NCI-H1105 treated with DMSO at 0.1 percent for 48 hours (cell line): ENCODE measurements at places on chromosomes 7 and 10.

DNA sequence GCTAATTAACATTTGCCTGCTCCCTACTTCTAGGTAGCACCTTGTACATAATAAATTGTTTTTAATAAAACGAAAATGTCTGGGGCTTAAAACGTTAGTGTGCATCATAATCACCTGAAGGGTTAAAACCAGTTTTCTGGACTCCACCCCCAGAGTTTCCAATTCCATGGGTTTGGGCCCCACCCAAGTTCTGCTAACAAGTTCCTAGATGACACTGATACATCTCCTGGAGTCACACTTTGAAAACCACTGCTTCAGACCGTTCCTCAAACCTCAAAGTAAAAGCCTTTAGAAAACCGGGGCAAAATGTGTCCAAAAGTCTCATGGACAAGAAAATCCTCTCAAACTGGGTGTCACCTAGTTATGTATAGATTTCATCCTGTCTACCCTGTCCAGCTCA lies 9.3 kb downstream of the OSBPL3 start:
- DNase-seq, result no peak

DNA sequence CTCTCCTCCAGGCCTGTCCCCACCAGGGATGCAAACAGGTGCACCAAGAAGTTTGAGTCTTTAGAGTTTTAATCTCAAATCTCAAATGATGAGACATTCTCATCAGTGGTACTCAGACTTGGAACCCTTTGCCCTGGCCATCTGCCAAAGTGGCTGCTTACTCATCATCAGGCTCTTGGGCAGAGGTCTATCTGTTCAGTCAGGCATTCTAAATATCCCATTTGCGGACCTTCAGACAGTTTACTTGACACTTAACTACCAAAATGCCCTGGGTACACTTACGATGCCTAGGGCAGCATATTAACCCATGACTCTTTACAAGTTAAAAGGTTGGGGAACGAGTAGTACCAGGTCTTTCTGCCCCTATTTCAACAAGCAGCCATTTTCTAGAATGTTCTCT lies 61.2 kb upstream of the YAE1 start:
- DNase-seq, result no peak

- DNase-seq, result no peak
Measured at GRCh38 chr7:28596245-28596935, 184.1 kb downstream of the CREB5 start.

DNA sequence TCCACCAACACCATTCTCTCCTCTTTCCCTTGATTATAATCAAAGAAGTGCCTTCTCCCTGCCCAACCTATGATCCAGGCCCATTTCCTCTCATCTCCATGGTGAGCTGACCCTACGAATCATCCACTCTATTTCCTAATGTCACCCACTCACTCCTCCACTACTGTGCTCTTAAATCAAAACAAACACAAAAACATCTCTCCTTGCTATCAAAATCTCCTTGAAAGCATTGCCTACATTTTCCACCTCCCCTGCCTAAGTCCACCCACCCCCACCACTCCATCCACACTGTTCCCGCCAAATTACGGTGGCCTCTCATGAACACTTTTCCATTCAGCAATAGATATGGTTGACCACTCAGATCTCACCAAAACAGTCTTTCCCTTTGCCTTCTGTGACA lies 5.3 kb downstream of the DYDC1 start:
- DNase-seq, result no peak

- DNase-seq, result no peak
Measured at GRCh38 chr10:121559326-121560026, 38.8 kb downstream of the FGFR2 start.

DNA sequence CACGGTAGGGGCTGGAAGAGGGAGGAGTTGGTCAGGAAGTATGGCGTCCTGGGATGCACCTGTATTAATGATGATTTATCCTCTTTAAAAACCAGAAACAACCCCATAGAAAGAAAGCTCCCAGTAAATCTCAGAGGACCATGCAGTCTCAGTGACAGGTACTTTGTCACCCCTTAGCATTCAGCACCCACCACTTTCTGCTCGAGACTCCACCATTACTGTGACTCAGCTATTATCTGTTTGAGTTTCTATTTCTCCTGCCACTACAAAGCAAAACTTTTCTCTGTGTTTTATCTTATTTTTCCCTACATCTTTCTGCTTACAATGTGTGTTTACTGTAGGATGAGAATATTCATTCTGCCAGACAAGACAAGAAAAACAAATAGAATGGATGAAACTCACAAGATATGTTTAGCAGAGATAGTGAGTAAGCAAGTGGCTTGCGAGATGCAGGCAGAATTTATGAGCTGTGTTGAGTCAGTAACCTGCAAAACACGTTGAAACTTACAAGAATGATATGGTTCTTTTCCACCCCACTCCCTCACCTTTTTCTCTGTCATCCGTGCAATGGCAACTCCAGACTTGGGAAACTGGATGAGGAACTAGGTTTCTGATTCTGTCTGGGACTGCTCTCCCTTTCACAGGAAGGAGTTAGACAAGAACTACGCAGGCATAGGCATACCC lies 127.1 kb downstream of the AOAH start:
- DNase-seq, result no peak

GRCh38 chr10:95035332-95036295 lies 33.7 kb downstream of the CYP2C8 start:
- no peak for DNase-seq

GRCh38 chr7:158277219-158278141 lies 310.1 kb downstream of the PTPRN2 start:
- DNase-seq, result no peak

GRCh38 chr7:1256621-1257020 lies 23.9 kb downstream of the UNCX start:
- no peak for DNase-seq

GRCh38 chr10:114940735-114941134 lies 2.7 kb downstream of the TRUB1 start:
- no peak for DNase-seq

- DNase-seq, result no peak
Measured at GRCh38 chr7:105799006-105799405, 77.4 kb downstream of the ATXN7L1 start.

DNA sequence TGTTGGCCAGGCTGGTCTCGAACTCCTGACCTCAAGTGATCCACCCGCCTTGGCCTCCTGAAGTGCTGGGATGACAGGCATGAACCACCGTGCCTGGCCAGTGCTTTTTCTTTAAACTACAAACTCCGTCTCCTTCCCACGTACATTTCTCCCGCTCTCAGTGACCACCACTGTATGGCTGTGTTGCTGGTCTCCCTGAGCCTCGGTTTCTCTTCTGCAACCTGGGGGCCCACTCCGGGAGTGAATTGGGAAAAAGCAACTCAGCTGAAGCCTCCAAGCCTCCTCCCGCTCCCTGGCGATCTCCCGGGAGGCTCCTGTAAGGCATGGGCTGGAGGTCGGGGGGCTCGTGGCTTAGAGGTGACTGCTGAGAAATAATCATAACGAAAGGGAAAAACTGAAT lies 136.3 kb downstream of the ELFN1 start:
- no peak for DNase-seq

- DNase-seq, result no peak
Measured at GRCh38 chr7:98470485-98471240, 69.8 kb upstream of the BAIAP2L1 start.

GRCh38 chr10:67802767-67803538 lies 35.0 kb downstream of the DNAJC12 start:
- DNase-seq, result no peak

GRCh38 chr10:109343293-109343692 lies 580.0 kb downstream of the XPNPEP1 start:
- DNase-seq, result no peak

DNA sequence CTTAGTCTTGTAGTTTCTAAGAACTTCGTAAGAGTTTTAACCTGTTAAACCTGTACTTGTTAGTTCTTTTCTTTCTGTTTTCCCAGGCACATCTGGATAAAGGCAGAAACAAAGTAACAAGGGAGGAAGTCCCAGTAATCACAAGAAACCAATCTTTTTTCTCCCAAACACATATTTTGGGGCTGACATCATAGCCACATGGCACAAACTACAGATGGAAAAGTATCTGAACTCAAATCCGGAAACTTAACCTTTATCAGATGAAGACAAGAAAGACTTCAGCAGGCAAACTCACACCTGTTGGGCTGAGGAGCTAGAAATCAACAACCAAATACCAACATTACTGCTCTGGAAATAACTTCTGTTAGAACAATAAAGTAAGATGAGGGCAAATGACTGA lies 67.1 kb downstream of the CUBN start:
- no peak for DNase-seq

GRCh38 chr10:123842692-123843385 lies 48.8 kb downstream of the CPXM2 start:
- no peak for DNase-seq

DNA sequence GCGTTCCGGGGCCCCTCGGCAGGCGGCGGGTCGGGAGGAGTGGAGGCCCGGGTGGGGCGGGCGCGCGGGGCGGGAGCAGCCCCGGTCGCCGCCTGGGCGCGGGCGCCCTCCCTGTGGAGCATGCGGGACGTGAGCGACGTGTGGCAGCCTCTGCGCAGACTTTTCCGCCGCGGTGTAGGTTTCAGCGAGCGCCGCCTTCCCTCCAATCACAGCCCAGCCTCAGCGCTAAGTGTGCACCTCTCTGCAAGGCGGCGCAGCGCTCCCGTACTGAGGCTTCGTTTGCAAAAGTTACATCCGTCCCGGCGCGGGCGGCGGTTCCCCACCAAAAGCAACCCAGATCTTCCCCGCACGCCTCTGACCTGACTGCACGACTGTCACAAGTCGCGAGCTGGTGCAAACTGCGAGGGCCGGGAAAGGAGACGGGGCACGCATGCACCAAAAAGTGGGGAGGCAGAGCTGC lies 1.2 kb upstream of the PFKFB3 start:
- peak; percentile 17 for DNase-seq

DNA sequence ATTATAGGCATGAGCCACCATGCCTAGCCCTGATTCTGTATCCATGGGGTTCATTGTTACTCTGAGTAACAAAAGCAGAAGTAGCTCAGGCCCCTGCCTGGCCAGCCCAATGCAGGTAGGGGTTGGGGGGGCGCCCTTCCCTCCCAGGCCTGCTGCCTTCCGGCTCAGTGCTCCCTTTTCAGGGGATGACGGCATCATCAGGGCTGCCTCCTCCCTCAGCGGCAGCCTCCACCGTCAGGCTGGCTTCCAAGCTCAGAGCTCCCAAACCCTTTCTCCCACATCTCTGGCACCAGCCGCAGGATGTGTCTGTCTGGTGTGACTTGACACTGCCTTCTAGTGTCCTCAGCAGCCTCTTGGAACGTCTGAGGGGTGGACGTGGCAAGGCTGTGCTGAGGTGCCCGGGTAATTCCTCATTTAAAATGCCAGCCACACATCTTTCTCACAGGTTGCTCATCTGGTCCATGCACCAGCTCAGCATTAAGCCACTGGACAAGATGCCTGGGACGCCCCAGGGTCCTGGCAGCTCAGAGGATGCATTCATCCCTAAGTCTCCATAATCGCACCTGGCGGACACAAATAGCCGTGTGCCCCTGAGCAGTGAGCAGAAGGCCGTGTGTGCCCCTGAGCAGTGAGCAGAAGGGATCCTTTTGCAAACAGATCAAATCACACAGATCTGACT lies 38.2 kb downstream of the PAPOLB start:
- no peak for DNase-seq

GRCh38 chr7:100584683-100585510 lies 1.0 kb downstream of the LRCH4 start:
- no peak for DNase-seq

GRCh38 chr7:47931005-47932004 lies 17.0 kb downstream of the PKD1L1 start:
- DNase-seq, result no peak

GRCh38 chr10:1119501-1119900 lies 63.3 kb downstream of the WDR37 start:
- no peak for DNase-seq

GRCh38 chr7:35485436-35485835 lies 209.5 kb downstream of the HERPUD2 start:
- no peak for DNase-seq

GRCh38 chr10:3398825-3399646 lies 226.5 kb upstream of the PITRM1 start:
- no peak for DNase-seq

- no peak for DNase-seq
Measured at GRCh38 chr7:129202058-129202777, 13.8 kb downstream of the SMO start.

DNA sequence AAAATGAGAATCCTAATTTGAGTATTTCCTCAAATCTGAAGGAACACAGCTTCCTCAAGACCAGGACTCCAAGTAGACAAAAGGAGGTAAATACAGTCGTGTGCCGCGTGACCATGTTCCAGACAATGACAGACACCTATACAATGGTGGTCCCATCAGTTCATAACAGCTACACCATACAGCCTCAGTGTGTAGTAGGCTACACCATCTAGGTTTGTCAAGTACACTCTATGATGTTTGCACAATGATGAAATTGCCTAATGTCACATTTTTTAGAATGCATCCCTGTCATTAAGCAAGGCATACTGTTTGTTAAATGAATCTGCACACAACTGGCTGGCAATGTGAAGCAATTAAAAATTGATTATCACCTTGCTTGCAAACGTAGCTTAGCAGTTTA lies 107.9 kb downstream of the PROSER2 start:
- DNase-seq, result no peak

GRCh38 chr10:58820861-58821751 lies 308.4 kb downstream of the BICC1 start:
- no peak for DNase-seq

GRCh38 chr10:68238371-68238770 lies 6.5 kb upstream of the ATOH7 start:
- DNase-seq, result no peak

GRCh38 chr10:113059371-113059780 lies 109.3 kb downstream of the TCF7L2 start:
- DNase-seq, result no peak

DNA sequence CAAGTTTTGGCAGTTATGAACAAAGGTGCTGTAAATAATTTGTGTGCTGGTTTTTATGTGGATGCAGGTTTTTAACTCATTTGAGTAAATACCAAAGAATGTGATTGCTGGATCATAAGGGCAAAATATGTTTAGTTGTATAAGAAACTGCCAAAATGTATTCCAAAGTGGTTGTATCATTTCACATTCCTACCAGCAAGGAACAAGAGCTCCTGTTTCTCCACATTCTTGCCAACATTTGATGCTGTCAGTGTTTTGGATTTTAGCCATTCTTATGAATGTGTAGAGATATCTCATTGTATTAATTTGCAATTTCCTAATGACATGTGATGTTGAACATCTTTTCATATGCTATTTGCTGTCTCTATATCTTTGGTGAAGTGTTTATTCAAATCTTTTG lies 207.3 kb upstream of the LRGUK start:
- DNase-seq, result no peak

GRCh38 chr7:26417911-26418413 lies 126.3 kb downstream of the SNX10 start:
- no peak for DNase-seq

DNA sequence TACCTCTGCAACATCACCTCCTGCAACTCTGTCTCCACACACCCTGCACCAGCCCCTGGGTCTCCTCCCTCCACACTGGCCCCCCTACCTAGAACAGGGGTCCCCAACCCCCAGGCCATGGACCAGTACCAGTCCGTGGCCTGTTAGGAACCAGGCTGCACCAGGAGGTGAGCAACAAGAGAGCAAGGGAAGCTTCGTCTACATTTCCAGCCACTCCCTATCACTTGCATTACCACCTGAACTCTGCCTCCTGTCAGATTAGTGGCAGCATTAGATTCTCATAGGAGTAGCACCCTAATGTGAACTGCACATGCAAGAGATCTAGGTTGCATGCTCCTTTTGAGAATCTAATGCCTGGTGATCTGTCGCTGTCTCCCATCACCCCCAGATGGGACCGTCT lies 108.8 kb upstream of the WDR11 start:
- no peak for DNase-seq

GRCh38 chr7:151346470-151346769 lies 4.8 kb downstream of the NUB1 start:
- no peak for DNase-seq
